ENCODE measurements at places on chromosomes 2 and 18.

GRCh38 chr2:118443596-118443995 is 355.3 kb downstream of the INSIG2 start:
- DNase-seq, result no peak

- DNase-seq, result no peak
Measured at GRCh38 chr18:76468345-76469304, 26.4 kb downstream of the ZNF516 start.

- DNase-seq, result no peak
Measured at GRCh38 chr2:51920509-51920908, 888.6 kb upstream of the NRXN1 start.

GRCh38 chr2:27636766-27637165 is 7.9 kb downstream of the GPN1 start:
- no peak for DNase-seq

DNA sequence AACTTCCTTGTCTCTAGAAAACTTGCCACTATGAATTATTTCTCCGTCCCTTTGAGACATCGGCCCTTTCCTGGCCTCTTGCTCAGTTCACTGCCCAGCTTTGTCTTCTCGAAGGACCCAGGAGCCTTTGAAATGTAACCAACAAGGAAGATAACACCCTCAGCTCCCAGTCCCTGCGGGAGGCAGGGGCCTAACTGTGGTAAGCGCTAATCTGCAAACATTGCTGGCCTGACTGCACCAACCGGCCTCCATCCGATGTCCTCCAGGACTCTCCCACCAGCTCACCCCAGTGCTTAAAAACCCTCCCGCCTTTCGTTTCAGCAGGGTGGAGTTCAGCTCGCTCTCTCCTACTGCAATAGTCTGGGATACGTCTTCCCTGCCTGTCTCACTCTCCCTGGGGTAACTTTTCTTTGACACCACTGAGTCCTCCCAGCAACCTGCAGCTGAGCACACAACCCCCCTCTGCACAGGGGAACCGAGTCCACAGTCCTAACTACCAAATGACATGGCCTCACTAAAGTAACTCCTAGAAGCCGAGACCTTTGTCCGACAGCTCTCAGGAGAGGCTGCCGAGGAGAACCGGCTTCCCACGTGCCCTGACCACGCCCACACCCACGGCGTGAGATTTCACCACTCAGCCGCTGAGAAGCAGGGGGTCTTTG is 76.1 kb downstream of the MBP start:
- peak; percentile 85 for DNase-seq

GRCh38 chr18:34576622-34577021 is 133.5 kb upstream of the DTNA start:
- no peak for DNase-seq

GRCh38 chr2:187566266-187566665 is 12.0 kb upstream of the TFPI start:
- no peak for DNase-seq

- DNase-seq, result no peak
Measured at GRCh38 chr2:3827673-3828575, 124.5 kb downstream of the DCDC2C start.

GRCh38 chr2:128731994-128732650 is 413.5 kb upstream of the HS6ST1 start:
- no peak for DNase-seq

GRCh38 chr2:120396861-120397811 is 51.2 kb downstream of the INHBB start:
- DNase-seq, result no peak

GRCh38 chr18:42028247-42028832 is 73.3 kb downstream of the PIK3C3 start:
- DNase-seq, result no peak

DNA sequence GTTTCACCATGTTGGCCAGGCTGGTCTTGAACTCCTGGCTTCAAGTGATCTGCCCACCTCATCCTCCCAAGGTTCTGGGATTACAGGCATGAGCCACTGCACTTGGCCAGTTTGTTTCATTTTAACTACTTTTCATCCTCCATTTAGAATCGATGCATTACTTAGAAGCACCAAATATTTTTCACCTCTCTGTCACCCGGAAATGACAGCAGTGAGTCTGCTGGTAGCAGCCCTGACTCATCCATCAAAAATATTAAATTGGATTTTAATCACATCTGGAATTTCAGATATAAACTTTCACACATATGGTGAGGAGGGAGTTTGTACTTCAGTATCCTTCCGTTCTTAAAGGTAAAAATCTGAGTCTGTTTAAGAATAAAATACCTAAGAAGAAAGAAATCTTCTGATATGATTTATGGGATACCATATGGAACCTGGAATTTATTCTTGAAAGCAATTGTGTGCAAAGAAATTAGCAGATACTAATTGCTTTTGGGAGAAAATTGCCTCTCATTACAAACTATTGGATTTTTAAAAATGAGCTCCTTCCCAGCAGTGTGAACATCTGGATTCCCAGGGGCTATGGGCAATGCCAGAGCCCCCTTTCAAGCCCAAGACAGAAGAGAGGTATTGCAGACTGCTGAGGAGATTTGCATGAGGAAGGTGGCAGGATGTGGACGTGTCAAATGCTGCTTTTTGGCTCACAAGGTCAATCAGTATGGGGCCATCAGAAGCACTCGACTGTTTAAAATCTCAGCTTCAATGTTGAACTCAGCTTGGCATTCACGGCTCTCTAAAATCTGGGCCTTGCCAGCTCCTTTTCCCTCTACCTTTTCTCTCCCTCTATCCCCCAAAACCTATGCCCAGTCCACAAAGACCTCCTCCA is 279.5 kb upstream of the SIX2 start:
- no peak for DNase-seq

DNA sequence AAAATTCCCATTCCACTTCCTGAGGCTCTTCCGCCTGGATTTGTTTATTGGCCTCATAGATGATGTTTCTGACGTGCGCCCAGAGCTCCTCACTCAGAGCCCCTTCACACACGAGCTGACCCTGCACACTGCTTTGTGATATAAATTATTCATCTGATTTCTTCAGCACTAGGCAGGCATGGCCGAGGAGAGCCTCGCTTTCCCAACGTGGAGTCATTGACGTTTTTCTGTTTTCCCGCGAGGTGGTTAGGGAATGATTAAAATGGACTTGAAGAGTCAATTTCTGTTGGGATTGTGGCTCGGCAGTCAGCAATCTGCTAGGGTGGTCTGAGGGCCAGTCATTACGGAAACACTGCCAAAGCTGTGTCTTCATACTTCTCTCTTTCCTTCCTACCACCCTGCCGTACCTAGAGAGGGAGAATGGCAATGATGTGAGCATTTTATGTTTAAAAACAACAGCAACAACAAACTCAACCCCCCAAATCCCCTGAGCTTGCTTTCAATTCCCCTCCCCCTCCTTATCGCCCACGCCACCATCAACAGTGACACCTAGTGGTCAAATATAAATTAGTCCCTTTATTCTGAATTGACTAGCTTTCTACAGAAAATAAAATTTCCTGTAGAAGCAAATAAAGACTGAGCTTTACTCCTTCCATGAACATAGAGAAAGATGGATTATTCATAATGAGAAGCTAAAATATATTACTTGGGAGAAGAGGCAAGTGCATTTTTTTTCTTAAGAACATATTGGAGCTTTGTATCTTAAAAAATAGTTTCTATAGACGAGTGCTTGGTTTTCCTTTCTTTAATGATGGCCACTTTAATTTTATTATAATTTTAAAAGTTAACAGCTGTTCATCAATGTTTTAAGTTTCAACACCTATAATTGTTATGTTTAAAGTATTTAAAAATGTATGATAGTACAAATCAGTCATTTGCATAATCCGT is 285.1 kb downstream of the MTX2 start:
- no peak for DNase-seq

DNA sequence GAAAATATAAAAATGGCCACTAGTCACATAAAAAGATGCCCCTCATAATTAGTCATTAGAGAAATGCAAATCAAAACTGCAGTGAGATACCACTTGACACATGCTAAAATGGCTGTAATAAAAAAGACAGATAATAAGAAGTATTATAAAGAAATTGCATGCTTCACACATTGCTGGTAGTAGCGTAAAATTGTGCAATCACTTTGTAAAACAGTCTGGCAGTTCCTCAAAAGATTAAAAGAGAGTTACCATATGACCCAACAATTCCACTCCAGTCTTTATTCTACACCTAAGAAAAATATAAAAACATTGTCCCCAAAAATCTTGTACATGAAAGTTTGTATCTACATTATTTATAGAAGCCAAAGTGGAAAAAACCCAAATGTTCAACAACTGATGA is 170.6 kb upstream of the FIGN start:
- DNase-seq, result no peak

DNA sequence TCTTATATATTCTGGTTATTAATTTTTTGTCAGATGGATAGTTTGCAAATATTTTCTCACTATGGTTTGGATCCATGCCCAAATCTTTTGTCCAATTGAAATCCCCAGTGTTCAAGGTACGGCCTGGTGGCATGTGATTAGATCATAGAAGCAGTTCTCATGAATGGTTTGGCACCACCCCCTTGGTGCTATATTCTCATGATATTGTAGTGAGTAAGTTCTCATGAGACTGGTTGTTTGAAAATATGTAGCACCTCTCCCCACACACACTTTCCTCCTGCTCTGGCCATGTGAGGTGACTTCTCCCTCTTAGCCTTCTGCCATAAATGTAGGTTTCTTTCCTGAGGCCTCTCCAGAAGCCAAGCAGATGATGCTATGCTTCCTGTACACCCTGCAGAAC is 107.7 kb upstream of the KYNU start:
- no peak for DNase-seq

GRCh38 chr18:21099442-21099841 is 12.2 kb downstream of the ROCK1 start:
- DNase-seq, result no peak

GRCh38 chr2:135246711-135247270 is 194.7 kb downstream of the RAB3GAP1 start:
- DNase-seq, result no peak

- DNase-seq, result no peak
Measured at GRCh38 chr2:23843051-23843976, 83.6 kb downstream of the ATAD2B start.

GRCh38 chr2:19021721-19022120 is 336.7 kb downstream of the OSR1 start:
- no peak for DNase-seq

DNA sequence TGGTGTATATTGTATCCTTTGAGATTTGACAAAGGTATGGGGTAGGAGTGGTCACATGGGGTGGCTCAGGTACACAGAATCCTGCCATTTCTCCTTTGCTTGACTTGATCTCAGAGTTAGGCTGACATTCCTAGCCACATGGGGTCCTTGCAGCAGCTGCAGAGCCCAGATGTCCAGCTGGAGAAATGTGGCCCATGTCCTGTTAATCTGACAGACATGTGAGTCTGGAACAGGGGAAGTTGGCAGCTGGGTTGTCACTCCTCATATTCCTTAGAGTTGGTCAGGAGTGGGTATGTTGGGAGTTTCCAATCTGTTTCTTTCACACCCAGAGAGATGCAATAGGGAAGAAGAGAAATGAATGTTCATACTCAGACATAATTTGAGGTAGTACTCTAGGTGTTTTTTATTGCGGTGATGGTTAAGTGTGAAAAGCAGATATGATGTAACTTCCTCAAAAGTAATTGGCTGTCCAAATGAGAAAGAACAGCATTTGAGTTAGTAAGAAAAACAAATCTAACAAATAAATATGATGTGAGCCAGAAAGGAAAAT is 402.6 kb upstream of the MEIS1 start:
- DNase-seq, result no peak

DNA sequence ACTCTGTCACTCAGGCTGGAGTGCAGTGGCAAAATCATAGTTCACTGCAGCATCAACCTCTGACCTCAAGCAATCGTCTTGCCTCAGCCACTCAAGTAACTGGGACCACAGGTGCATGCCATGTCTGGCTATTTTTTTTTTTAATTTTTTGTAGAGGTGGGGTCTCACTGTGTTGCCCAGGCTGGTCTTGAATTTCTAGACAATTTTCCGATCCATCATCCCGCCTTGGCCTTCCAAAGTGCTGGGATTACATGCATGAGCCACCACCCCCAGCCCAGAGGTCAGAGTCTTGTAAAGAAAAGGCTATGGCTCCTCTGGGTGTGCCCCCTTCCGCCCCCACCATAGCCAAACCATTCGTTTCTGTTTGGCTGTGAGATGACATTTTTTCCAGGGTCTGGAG is 13.1 kb upstream of the TMBIM1 start:
- DNase-seq, result no peak

GRCh38 chr2:172046866-172047565 is 38.3 kb upstream of the DLX1 start:
- DNase-seq, result no peak

- no peak for DNase-seq
Measured at GRCh38 chr18:8561123-8561910, 47.9 kb upstream of the RAB12 start.

GRCh38 chr2:22901471-22902179 is 483.4 kb upstream of the KLHL29 start:
- no peak for DNase-seq

DNA sequence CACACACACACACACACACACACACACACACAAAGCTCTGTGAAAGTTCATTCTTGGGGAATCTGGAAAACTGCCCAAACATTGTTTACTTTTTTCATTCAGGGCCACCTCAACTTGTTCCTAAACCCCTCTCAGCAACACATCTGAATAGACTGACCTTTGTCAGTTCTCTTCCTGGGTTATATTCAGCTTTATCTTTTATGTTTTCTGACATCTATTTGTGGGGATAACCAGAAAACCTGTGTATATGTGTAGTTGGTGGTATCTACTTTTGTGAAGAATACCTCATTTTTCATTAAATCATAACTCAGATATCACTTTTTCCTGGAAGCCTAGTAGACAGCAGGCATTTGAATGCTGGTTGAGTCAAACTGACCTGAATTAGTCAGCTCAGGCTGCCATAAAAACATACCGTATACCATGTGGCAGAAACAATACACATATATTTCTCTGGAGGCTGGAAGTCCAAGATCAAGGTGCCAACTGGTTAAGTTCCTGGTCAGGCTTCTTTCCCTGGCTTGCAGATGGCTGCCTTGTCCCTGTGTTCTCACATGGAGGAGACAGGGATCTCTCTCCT is 11.0 kb upstream of the RNF144A start:
- no peak for DNase-seq

GRCh38 chr2:105772362-105772761 is 27.6 kb downstream of the NCK2 start:
- no peak for DNase-seq
